ENCODE measurements at places on chromosomes 16 and 17.
A peak's percentile ranks its signal among the peaks of the same experiment; 100 is the strongest.

DNA sequence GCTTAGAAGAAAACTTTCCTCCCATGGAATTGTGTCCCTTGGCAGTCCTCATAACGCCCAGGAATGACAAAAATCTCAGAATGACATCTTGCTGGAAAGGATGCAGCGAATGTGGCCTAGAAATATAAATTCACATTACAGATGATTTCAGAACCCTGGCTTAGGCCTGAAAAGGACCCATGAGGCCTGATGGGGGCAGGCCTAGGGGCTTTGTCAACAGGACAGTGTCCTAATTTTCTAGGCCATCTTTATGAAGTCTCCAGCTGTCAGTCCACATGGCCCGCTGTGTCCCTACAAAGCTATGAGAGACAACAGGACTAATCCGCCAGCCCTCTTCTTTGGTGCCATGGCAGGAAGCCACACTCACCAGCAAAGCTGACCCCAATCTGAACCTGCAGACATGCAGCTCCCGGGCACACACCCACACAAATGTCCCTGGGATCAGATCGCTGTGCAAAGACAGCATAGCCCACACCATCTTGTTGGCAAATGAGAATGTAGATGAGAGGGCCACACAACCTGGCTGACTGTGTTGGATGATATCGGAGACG is 40.4 kb upstream of the DNAH17 start:
- DNase-seq, result no peak

DNA sequence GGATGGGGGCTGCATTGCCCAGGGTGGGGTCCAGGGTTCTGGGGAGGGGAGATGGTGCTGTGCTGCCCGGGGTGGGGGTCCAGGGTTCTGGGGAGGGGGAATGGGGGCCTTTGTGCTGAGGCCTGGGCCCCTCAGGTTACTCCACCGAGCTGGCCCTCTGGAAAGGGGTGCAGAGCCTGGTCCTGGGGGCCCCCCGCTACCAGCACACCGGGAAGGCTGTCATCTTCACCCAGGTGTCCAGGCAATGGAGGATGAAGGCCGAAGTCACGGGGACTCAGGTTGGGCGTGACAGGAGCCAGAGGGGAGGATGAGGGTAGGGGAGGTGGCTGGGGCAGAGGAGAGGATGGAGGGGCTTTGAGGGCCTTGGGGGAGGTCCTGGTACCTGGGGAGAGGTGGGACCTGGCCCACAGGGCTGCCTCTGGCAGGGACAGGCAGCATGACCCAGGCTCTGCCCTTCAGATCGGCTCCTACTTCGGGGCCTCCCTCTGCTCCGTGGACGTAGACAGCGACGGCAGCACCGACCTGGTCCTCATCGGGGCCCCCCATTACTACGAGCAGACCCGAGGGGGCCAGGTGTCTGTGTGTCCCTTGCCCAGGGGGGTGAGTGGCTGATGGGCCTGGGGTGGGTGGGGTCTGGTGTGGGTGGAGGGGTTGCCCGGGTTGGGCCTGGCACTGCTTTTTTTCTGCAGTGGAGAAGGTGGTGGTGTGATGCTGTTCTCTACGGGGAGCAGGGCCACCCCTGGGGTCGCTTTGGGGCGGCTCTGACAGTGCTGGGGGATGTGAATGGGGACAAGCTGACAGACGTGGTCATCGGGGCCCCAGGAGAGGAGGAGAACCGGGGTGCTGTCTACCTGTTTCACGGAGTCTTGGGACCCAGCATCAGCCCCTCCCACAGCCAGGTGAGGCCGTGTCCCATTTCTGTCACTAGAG is 7.8 kb downstream of the ITGAX start:
- DNase-seq, result no peak

DNA sequence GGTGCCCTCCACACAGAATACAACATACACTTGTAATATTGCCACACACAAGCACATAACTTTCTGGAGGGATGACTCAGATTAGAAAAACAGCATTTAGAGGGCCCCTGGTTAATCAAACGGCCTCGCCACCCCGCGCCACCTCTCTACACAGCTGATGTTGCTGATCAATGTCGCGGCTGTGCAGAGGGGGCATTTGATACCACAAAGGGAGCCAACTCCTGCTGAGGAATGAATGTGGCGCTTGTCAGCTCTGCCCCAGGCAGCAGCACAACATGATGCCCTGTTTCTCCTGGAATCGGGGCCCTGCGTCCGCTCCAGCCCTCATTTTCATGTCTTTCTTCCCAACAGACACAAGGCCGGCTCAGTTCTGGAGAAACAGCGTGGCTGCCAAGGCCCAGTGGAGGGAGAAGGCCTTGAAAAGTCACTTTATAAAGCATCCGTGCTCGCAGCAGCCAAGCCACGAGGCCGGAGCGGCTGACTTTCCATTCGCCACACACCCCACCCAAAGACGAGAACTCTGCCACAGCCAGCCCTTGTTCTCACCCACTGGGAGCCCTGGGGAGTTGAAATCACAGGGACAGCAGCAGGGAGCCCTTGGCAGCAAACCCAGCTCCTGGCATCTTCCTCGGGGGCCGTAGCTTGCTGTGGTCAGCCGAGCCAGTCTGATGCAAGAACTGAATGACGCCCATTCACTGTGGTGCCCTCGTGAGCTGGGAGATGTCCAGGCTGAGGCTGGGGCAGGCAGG is 65.6 kb downstream of the XYLT1 start:
- no peak for DNase-seq

- DNase-seq, result no peak
Measured at GRCh38 chr17:10127819-10128425, 70.5 kb downstream of the GAS7 start.

- peak; percentile 95 for DNase-seq
Measured at GRCh38 chr17:49952209-49952911, 16.6 kb upstream of the DLX4 start.

DNA sequence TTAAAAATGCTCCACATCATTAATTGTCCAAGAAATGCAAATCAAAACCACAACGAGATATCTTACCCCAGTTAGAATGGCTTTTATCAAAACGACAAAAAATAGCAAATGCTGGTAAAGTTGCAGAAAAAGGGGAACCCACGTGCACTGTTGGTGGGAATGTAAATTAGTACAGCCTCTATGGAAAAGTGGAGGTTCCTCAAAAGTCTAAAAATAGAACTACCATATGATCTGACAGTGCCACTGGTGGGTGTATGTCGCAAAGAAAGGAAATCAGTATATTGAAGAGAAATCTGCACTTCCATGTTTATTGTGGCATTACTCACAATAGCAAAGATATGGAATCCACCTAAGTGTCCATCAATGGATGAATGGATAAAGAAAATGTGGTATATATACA is 38.2 kb upstream of the ZFHX3 start:
- DNase-seq, result no peak

- DNase-seq, result peak; percentile 81
Measured at GRCh38 chr17:48610282-48611211, at the start of gene HOXB7. Gene HOXB7, minus strand, starts transcription at chr17:48611017. Its CDS starts 99 bp downstream, at chr17:48610918.

GRCh38 chr17:12625092-12625491 is 40.6 kb upstream of the MYOCD start:
- DNase-seq, result no peak

DNA sequence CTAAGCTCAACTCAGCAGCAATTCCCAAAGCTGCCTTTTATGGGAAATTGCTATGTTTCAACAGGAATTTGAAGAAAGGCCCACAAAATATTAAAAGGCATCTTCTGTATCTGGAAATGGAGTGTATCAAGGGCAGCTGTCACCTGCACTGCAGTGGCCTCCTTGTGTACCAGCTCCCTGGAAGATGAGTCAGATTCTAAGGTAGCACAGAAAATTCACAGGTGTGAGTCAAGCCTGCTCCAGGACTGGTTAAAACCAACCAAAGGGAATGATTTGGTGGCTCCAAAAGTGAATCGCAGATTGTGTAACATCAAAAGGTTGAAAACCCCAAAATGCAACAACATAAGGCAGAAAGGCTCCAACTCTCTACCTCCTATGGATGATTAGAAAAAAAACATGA is 296.4 kb downstream of the GRIN2A start:
- DNase-seq, result no peak

DNA sequence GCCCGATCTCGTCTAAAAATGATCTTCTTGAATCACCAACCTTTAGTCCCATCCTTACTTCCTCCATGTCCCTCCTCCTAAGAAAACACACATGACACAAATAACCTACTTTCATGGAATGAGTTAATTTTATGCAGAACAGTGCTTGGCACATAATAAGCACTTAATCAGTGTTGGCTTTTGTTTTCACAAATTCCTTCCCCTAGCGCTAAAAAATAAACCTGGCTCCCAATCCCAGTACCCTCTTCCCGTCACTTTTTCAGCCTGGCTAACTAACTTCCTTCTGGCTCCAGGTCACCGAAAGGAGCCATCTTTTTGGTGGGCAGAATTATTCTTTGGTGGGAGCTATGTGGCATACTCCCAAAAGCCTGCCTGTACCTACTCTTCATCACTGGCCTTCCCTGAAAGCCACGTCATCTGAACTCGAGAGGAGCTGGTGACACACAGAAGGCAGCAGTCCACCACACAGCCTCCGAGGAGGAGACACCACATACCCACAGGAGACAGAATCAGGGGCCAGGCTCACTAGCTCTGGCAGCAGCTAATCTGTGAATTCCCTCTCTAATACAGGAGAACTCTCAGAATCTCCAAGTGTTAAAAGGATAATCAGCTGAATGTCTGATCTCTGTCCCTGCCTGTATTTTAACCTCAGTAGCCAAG is 114.5 kb downstream of the SMG6 start:
- DNase-seq, result no peak

DNA sequence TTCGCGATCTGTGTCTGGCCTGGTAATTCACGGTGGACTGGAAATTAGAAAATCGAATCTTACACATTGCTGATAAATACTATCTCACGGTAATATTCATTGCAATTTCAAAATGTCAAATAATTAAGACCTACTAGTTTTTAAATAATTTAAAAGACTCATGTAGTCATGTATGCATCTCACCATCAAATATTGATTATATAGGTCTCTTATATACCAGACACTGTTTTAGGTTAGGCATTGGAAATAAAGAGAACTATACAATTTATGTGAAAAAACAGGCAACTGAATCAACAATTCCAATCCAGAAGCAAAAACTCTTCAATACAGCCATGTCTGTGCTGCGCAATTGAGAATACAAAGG is 7.5 kb upstream of the PIRT start:
- no peak for DNase-seq

DNA sequence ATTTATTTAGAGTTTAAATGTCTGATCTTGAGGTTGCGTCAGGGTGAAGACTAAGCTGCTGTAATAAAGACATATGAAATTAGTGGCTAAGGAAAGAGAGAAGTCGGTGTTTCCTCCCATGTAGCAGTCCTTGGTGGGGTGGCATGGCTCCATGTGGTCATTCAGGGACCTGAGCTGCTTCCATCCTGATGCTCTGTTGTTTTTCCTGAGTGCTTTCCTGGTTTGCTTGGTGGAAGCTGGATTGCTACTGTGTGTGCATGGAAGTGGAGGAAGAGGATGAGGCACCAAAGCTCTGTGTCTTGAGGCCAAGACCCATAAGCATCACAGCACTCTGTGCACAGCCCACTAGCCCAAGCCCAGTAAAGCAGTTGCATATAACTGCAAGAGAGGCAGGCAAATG is 241.8 kb upstream of the CACNG5 start:
- DNase-seq, result no peak

GRCh38 chr16:66260522-66261254 is 105.8 kb upstream of the CDH5 start:
- no peak for DNase-seq

GRCh38 chr16:65809627-65810026 is 556.9 kb upstream of the CDH5 start:
- DNase-seq, result no peak

DNA sequence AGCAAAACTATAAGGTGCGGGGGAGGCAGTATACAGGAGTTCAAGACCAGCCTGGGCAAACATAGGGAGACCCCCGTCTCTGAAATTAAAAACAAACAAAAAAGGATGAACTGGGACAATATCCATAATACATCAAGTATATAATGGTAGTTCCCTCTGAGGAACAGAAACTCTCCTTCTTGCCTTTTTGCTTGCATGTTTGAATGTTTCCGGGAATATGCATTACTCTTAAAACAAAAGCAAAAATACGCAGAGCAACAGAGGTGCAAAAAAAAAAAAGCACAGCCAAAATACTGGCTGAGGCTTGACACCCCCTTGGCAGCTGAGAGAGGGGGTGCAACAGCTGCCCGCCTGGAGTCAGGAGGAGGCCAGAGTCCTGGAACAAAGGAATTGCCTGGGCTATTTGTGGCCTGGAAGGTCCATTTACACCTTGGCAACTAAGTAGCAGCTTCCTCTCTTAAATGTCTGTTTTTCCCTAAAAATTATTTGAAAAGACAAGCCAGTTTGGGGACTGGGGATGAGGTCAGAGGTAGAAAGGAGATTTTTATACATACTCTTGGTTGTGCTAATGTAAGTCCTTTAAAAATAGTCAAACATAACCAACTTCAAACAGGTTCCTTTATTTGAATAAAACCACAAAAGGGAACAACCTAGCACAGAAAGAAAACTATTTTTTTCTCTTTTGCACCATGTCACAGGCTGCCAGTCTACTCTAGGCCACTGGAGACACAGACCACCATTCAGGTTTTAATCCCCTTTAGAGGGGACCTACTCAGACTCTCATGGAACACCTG is 19.5 kb downstream of the USP7 start:
- no peak for DNase-seq

- no peak for DNase-seq
Measured at GRCh38 chr16:69466547-69466946, 42.1 kb downstream of the CYB5B start.

DNA sequence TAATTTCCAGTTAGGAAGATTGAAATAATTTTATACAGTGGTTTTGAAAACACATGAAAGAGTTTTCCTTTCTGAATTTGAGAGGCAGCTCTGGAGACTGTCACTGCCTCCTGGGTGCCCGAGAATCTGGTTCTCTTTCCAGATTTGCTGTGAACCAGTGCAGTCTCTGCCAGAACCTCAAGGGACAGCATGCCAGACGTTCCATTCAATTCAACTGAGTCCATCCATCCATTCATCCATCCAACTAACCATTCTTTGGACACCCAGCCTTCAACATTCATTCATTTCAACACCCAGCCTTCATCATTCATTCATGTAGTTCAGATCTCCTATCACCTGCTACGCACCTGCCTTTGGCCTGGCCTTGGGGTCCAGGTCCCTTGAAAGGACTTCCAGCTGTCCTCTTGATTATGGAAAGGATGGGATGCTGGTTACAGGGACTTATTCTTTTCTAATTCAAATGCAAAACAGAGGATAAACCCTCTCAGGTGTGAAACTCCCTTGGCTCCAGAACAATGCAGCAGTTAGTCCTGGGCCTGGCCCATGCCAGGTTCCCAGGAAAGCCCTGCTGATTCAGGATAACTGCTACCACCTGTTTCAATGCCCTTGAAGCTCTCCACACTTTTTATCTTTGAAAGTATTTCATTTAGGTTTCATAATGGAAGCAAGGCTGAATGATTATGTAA is 68.7 kb downstream of the WSCD1 start:
- no peak for DNase-seq

All from activated CD8-positive, alpha-beta T cell treated with anti-CD3 and anti-CD28 coated beads for 36 hours (primary cell).